ENCODE measurements at places on chromosomes 6 and 20. TPM values are rescaled to one million over a fixed set of nuclear protein-coding genes. Genes with fewer than 3 reads are reported as not detected.

LINC00237 gene
- not detected for total RNA-seq

GRCh38 chr6:5205035-5205507 is 55.7 kb downstream of the LYRM4 start:
- no peaks in the 10 kb centered on the region for H3K27me3 ChIP-seq
- no peak overlapping the region for H3K4me3 ChIP-seq
- H3K36me3 ChIP-seq: no peaks in the 10 kb centered on the region
- no peak for DNase-seq

- H3K4me1 ChIP-seq: peaks cover 7% of the 10 kb centered on the region
- H3K36me3 ChIP-seq: no peaks in the 10 kb centered on the region
- peak overlapping the region; percentile 45 for H3K27ac ChIP-seq
- no peak for DNase-seq
- no peaks in the 10 kb centered on the region for H3K27me3 ChIP-seq
- peak overlapping the region; percentile 84 for H3K4me3 ChIP-seq
Measured at GRCh38 chr20:25389401-25389857, 1.2 kb downstream of the ABHD12 start.

- no peaks in the 10 kb centered on the region for H3K4me1 ChIP-seq
- H3K4me3 ChIP-seq: no peak overlapping the region
- no peak overlapping the region for H3K27ac ChIP-seq
- H3K27me3 ChIP-seq: no peaks in the 10 kb centered on the region
- no peaks in the 10 kb centered on the region for H3K36me3 ChIP-seq
Measured at GRCh38 chr6:91305755-91306154, 718.9 kb upstream of the MAP3K7 start.

KIAA1586 gene
- total RNA-seq: 16.8 TPM
